ENCODE measurements at places on chromosomes 11 and 22.
A peak's percentile ranks its signal among the peaks of the same experiment; 100 is the strongest.

- no peak for DNase-seq
Observed at GRCh38 chr11:17381156-17381555, 7.3 kb downstream of the KCNJ11 start.

GRCh38 chr11:44840521-44841251 lies 110.0 kb downstream of the TP53I11 start:
- DNase-seq = no peak

DNA sequence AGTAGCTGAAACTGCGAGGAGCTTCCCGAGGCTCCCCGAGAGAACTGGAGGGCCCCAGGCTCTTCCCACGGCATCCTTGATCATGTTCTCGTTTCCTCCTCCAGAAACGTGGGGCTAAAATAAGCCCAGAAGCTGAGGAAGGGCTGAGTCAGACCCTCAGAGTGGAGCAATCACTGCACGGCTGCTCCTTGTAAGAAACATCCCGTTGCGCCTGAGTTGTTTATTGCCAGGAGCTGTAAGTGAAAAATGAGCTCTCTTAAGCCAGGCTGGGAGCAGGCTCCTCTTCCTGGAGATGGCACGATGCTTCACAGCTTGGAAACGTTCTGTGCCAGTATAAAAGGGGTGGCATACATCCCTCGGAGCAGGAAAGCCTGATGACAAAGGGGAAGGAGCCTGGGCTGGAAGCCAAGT lies 47.3 kb upstream of the SYN3 start:
- DNase-seq = no peak

DNA sequence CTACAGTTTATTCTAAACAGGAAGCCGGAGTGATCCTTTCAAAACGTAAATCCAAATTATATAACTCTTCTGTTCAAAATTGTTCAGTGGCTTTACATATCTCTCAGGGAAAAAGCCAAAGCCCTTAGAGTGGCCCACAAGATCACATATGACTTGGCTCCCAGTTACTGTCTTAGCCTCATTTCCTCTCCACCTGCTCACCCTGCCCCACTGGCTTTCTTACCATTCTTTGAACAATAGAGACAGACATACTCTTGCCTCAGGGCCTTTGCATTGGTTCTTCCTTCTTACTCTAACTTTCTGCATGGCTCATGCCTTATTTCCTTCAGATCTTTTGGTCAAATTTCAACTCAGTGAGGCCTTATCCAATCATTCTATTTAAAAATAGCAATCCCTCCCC lies 52.1 kb downstream of the STIM1 start:
- no peak for DNase-seq

- no peak for DNase-seq
Observed at GRCh38 chr11:108198833-108199232, 23.6 kb downstream of the NPAT start.

DNA sequence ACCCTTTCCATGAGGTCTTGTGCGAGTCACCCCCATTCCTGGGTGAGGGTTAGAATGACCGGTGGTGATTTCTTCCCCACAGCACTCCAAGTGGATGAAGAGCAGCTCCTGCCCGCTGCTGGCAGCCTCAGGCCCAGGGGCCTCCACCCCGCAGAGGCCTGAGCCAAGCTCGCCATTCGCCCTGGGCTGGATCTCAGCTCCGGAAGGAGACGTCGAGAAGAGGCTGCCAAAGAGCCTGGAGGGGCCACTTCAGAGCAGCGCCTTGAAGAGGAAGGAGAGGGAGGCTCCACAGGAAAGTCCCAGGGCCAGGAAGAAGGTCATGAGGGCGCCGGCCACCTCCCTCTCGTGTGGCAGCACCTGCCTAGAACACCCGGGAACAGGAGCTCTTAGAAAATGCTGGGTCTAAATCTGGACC lies 8.4 kb downstream of the SLC29A2 start:
- no peak for DNase-seq

DNA sequence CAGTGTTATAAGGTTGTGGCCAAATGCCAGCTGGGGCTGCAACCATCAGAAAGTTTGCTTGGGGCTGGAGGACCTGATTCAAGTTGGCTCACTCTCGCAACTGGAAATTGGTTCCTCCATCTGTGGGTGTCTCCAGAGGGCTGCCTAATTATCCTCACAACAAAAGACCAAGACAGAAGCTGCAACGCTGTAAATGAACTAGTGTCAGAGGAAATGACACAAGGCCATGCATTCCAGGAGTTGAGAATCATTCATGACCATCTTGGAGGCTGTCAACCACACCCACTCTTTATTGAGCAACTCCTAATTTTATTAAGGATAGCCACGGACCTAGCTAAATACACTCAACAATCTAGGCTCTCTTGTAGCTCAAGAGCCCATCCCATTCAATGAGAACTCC lies 1060.8 kb downstream of the OPCML start:
- no peak for DNase-seq

DNA sequence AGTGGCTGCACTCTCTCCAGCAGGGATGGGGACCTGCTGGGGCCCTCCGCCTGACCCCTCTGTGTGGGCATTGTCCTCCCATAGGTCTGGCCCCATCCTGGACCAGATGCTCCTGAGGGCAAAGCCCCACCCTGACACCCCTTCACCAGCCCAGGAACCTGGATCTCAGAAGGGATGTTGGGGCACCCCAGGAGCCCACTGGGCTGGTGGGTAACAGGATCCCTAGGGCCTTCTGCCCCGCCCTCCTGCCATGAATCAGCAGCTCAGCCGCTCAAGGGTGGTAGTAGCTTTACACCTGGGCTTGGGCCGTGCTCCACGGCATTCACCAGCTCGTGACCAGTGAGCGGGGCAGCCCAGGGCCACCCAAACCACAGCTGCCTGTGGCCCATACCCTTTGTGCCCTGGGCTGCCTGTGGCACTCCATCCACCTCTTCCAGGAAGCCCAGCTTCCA lies 1.0 kb upstream of the MAPK12 start:
- DNase-seq = peak; percentile 57

GRCh38 chr22:34414467-34415440 lies 494.5 kb upstream of the LARGE1 start:
- peak; percentile 88 for DNase-seq

DNA sequence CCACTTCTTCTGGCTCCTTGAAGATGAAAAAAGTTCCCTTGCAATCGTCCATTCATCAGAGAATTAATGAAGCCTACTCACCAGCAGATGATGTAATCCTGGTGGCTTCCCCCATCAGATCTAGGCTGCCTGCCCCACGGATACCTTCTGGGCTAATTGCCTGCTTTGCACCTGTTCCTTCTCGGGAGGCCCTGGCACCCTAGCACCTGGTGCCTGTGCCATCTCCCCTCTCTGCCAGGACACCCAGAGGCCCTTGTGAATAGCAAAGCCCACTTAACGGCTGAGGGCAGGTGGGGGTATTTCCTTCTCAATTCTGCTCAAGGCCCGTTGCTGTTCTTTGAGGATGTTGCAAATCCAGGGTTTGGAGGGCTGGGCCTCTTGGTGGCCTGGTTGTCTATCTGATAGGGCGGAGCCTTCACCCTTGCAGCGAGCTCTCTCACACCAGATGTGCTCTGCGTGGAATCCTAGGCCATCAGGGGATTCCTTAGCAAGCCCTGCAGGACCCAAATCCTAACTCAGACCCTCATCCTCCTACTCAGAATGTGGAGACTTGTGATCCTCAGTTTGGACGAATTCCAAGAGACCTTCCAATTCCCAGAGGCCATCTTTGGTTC lies at the start of gene LMO2:
Gene LMO2, minus strand, starts transcription at position 363 of the 614 bp plus-strand sequence. CDS start 22,360 bp downstream, outside the sequence.
- peak; percentile 94 for DNase-seq

DNA sequence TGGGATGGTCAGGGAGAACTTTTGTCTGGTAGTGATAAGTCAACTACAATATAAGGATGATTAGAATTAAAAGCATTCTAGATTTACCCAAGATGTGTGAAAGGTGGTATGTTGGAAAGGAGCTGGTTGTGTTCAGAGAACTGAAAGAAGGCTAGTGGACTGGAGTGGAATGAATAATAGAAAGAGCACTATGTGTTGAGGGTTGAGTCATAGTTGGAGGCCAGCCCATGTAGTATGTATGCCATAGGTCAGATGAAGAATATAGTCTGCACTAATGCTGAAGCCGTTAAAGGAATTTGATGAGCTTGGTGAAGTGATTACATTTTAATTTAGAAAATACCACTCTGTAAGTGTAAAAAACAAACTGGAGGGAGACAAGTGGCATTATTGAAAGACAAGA lies 514.1 kb downstream of the CNTN5 start:
- no peak for DNase-seq

- no peak for DNase-seq
Observed at GRCh38 chr22:39567135-39567946, 3.2 kb upstream of the CACNA1I start.

DNA sequence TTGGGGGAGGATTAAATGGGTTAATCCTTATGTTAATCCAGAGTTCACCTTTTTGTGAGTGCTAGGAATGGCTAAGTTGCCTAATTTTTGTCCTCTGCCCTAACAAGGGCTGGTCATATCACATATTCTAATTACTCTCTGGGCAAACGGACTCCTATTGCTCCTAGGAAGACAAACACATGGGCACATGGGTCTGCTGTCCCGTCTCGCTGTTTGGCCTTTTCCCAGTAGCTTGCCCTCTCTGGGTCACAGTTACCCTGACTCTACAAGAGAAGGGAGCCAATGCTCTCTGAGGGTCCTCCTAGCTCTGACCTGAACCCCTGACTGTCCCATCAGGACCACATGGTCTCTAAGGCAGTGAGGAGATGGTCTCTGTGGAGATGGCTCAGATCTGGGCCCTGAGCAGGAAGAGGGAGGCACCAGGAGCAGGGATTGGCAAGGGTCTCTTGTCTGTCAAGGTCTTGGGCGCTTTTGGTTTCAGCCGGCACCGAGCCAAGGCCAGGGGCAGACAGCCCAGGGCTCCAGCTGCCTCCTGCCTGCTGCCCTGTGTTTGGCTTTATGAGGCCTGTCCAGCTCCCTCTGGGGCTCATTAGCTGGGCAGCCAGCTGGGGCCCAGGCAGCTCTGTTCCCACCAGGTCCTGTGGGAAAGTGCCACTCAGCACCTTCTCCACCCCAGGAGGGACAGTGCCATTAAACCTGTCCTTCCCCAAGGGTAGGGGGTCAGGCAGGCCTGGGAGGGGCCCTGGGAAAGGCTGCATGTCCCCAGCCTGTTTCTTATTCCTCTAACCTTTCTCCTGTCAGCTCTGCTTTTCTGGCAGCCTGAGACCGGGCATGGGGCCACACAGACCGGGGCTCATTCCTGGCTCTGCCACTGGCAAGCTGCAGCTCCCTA lies 559.9 kb downstream of the MN1 start:
- no peak for DNase-seq

DNA sequence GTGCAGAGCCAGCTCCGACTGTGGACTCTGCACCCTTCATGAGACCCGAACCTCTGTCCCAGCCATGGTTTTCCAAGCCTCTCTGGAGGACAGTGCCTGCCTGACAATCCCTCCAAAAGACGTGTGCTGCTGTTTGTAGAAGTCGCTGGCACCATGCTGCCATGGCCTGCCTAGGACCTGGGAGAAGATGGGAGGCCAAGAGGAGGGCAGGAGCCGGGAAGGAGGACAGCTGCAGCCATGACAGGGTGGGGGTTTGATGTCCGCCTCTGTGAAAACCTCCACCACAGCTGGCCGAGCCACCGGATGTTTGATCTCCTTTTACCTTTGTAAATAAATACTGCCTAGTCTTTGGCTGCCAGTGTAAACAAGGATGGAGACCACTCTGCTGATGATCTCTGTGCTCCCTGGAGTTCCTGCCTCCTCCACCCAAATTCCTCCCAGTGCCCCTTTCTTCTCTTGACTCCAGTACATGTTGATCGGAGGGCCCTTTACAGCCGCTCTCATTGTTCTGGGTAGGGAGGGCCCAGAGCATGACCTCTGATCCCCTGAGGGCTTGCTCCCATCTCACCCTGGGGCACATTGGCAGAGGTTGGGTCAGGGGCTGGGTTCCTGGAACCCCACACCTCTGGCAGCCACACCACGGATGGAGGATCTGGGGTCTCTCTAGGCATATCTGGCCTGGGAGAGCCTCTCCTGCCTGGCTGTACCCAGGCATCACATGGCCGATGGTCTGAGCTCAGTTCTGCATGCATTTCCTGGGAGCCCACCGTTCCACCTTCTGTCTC lies 66.9 kb downstream of the BCR start:
- no peak for DNase-seq

GRCh38 chr11:107563702-107564101 lies 1.8 kb downstream of the ALKBH8 start:
- DNase-seq = peak; percentile 72

DNA sequence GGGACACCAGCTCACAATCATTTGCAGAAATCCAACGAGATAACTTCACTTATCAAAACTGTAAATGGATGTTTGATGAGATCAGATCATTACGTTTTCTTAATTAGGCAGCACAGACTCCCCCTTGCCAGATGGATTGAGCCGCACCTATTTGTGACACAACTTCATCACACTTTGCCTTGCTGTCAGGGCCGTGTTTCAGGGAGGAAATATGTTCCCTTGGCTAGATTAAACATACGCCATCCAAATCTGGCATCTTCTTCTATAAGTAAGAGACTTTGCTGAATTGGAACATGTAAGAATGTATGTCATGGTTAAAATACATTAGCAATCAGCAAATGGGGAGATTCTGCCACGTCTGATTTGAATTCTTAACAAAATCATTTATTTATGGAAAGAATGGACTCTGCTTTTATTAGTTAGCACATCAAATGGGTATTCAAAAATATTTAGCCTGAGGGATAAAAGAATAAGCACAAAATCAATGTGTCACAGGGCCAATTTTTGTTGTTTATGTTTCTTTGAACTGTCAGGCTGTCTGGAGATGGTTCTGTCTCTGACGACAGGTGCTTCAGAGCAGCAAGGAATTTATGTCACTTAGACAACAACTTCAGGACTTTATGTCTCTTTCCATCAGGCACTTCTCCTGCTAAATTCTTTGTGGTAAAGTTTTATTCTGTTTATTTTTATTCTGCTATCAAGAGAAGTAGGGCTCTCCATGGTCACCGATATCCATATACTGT lies 326.1 kb upstream of the NCAM1 start:
- no peak for DNase-seq

DNA sequence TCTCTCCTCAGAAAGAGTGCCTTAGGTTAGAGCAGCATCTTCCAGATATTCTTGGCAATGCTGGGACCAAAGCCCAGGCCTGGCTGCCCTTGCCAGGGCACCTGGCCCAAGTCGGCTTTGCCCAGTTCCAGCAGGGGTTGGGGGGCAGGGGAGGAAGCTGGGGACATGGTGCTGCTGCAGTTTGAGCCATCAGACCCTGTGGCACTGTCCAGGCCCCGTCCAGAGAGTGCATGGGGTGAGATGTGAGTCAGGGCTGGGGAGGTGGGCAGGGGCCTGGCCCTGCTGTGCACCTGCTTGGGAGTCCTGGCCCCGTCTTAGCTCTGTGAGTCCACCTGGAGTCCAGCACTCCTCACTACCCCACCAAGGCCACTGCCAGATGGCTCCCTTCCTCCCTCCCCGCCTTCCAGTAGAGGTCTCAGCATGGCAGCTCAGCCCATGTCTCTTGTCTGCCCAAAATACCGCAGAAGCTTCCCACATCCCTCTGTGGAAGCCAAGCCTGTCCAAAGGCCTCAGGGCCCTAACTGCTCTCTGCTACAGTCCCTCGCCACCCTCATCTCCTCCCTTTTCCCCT lies 16.6 kb downstream of the DERL3 start:
- DNase-seq = no peak
